ENCODE measurements at places on chromosomes 2 and 18. TPM values are rescaled to one million over a fixed set of nuclear protein-coding genes. Genes with fewer than 3 reads are reported as not detected.

The EMILIN1 gene
- 170 TPM for total RNA-seq

The PAX3 gene
- total RNA-seq = 0.03 TPM

The CCDC148 gene
- total RNA-seq = 3.5 TPM

The FAM228A gene
- total RNA-seq = not detected

The TMEFF2 gene
- total RNA-seq = 0.25 TPM

The PRSS56 gene
- not detected for total RNA-seq

The CLIP4 gene
- total RNA-seq = 34.2 TPM

The STK36 gene
- total RNA-seq = 7.9 TPM

The RTP5 gene
- total RNA-seq = not detected

The RESP18 gene
- total RNA-seq = not detected

The ADRA2B gene
- not detected for total RNA-seq

The CRYGC gene
- total RNA-seq = not detected

The WDR75 gene
- total RNA-seq = 54.7 TPM

The CMPK2 gene
- total RNA-seq = 0.55 TPM

The BCL11A gene
- total RNA-seq = 0.03 TPM

The NEMP2 gene
- total RNA-seq = 16.9 TPM

The KRCC1 gene
- 62.7 TPM for total RNA-seq

The TUBA3E gene
- total RNA-seq = not detected

The EIF2B4 gene
- 52.1 TPM for total RNA-seq

The CFAP221 gene
- not detected for total RNA-seq

The NRP2 gene
- 13.2 TPM for total RNA-seq

The TGFA gene
- total RNA-seq = 0.42 TPM

The ST6GAL2 gene
- not detected for total RNA-seq

The GREB1L gene
- total RNA-seq = 0.81 TPM

The CHPF gene
- 113 TPM for total RNA-seq

The TMEM17 gene
- 4.7 TPM for total RNA-seq

The KCNK3 gene
- not detected for total RNA-seq

The TUBA4B gene
- total RNA-seq = not detected

The SERPINB7 gene
- 8.5 TPM for total RNA-seq

The ABCB11 gene
- total RNA-seq = not detected

The MYL1 gene
- total RNA-seq = not detected

Measured in SJSA1 (cell line).